ENCODE measurements at places on chromosomes 1 and 21.

DNA sequence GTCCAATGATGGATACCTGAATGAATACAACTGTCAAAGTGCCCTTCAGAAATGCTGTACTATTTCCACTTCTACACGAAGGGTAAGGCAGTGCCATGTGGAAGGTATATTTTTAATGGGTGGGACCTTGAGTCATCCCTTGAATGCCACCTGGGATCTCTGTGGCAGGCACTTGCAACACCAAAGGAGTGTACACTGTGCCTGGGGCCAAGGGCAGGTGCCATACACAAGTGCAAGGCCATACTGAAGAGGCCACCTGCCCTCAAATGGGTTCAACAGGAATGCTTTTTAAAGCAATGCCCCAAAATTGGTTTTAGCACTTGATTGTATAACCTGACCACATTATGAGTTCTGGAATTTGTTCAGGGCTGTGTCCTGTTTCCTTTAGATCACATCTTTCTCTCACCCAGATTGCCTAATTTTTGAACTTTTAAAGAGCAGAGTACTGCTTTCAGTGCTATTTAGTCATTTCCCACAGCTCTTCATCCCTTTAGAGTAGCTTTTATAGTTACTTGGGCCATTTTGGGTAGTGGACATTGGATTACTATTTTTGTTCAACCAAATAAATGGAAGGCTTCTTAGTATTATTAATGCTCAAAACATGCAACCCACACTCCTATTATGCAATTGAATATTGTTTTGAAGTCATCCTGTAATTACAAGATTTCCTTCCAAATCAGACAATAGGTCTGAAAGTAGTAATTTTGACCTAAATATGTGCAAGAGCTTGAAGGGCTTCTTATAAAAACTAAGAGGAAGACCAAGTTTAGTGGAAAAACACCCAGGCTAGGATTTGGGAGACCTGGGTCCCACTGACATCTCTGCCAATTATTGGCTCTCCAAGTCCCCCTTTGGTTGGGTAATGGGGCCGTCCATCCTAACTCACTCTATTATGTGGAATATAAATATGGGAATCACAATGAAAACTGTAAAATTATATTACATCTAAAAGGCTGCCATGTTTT is 57.2 kb downstream of the LEPR start:
- DNase-seq, result no peak

- DNase-seq, result no peak
Measured at GRCh38 chr1:159987186-159987585, 33.1 kb upstream of the SLAMF9 start.

- DNase-seq, result no peak
Measured at GRCh38 chr1:185917646-185918045, 183.5 kb downstream of the HMCN1 start.

DNA sequence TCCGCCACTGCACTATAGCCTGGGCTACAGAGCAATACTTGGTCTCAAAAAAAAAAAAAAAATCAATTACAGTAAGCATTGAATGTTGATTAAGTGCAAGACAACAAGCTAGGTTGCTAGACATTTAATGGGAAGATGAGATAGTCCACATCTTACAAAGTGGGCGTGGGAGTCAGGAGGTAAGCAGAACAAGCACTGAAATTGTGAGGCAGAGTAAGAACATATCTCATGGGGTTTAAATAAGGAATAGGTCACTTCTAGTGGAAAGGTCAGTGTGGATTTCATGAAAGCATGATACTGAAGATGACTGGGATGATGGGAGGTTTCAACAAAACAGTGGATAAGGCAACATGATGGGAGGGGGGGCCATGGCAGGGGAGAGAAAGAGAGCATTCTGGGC is 1.9 kb upstream of the OLFML2B start:
- DNase-seq, result no peak

- DNase-seq, result no peak
Measured at GRCh38 chr1:33273961-33274371, 17.7 kb downstream of the ZNF362 start.

DNA sequence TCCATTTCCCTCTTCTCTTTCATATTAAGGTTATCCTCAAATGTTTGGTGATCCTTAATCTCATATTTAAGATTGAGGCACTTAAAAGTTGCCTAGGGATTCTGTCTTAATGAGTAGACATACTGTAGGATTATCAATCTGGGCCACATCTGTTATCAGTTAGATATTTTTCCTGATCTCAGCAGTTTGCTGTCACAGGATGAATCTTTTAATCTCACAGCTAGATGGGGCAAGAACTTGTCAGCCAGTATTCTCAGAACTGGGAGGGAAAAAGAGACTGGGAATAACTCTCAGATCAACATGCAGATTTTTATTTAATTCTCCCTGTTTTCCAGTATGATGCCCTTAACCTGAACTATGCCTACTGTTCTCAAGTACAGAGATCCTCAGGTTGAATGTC is 14.0 kb downstream of the ZNF644 start:
- DNase-seq, result no peak

DNA sequence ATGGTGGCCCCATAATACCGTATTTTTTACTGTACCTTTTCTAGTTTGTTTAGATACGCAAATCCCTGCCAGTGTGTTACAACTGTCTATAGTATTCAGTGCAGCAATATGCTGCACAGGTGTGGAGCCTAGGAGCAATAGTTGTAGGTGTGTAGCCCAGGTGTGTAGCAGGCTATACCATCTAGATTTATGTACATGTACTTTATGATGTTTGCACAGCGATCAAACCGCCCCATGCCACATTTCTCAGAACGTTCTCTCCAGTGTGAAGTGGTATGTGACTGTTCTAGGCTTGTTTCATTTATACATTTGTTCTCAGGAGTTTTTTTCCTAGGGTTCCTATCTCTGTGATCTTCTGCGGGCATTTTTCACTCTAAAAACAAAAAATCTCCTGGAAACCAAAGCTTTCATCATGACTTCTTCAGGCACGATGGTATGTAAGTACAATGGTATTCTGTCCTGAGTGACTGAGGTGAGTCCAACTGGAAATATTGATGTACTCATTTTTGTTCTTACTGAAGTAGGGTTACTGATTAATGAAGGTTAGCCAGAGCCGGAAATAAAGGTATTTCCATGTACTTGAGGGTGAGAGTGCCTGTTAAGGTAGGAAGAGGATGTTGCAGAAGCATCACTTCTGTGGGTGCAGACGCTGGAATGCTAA is 153.0 kb downstream of the GABPA start:
- DNase-seq, result no peak
